Tibial nerve (tissue), 4 donors: ENCODE measurements at places on chromosomes 7 and 10. TPM values are rescaled to one million over a fixed set of nuclear protein-coding genes. Genes with fewer than 3 reads are reported as not detected.

The HOXA9 gene
- 13.0 TPM for total RNA-seq

The ITPRID1 gene
- total RNA-seq: not detected

The CYP2C19 gene
- not detected for total RNA-seq

DNA sequence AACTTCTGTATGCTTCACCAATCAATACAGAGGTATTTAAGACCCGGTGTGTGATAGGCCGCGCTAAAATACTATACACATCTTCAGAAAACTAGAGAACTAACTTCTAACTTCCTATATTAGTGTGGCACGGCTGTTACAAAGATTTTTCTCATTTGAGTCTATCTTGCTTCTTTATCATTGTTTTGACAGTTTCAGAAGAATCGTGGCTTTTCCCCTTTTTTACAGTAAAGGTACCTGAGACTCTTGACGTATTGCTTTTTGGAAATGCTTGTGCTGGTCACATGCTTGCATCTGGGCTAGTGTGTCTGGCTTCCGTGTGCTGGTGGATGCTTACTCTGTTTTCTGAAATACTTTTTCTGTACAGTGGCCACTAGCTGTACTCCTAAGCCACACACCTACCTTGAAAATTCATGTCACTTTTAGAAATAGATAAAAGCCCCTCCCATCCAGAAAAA, 12.7 kb downstream of the IKZF1 start:
- DNase-seq: no peak
- no peak overlapping the region for H3K27ac ChIP-seq
- peaks cover 6% of the 10 kb centered on the region for H3K4me1 ChIP-seq
- H3K36me3 ChIP-seq: no peaks in the 10 kb centered on the region

DNA sequence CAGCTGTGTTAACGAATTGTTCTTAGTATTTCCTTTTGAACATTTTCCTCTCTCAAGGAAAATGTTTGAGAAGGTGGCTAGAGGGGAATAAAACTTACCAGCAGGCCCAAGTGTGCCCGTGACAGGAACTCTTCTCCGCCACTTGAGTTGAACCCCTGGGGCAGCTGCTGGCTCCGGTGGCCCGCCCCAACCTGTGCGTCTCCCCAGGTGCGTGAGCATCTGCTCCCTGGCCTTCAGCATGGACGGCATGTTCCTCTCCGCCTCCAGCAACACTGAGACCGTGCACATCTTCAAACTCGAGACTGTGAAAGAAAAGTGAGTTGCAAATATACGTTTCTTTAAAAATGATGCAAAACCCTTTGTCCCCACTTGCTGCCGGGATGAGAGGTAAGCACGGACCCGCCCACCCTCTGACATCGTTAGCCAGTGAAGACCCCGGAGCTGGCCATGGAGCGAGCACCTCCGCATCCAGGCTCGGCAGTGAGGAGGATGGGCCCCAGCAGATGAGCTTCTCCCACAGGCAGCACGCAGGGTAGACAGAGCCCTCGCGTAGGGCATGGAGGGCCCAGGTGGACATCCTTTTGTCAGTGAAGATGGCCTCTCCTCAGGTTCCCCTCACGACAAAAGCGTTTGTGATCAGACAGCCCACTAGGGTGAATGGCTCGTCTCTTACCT, 35.7 kb downstream of the WIPI2 start:
- H3K4me1 ChIP-seq: no peaks in the 10 kb centered on the region
- peaks cover 5% of the 10 kb centered on the region for H3K36me3 ChIP-seq
- no peak overlapping the region for H3K27ac ChIP-seq
- no peak for DNase-seq
- no peak overlapping the region for H3K4me3 ChIP-seq

DNA sequence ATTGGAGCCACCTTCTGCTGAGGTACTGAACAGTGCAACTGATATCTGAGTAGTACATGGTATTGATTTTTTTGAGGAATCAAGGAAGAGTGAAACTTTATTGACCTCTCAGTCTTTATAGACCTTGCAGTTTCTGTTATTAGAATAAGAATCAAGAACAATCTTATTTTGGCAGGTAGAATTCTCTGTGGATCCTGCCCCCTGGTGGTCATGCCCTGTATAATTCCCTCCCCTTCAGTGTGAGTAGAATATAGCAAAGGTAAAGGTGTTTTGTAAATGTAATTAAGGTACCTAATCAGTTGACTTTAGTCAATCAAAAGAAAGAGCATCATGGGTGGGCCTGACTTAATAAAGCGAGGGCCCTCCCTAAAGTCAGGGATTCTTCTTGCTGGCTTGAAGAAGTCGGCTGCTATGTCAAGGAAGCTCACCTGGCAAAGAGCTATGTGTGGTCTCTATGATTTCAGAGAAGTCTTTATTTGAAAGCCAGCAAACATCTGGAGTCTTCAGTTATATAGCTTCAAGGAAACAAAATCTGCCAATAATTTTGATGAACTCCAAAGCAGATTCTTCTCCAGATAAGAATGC, 142.8 kb downstream of the LSM5 start:
- peak; percentile 51 for DNase-seq
- H3K27me3 ChIP-seq: no peaks in the 10 kb centered on the region
- no peak overlapping the region for H3K27ac ChIP-seq
- H3K4me3 ChIP-seq: no peak overlapping the region
- H3K36me3 ChIP-seq: no peaks in the 10 kb centered on the region
- no peaks in the 10 kb centered on the region for H3K4me1 ChIP-seq

The CTTNBP2 gene
- 12.9 TPM for total RNA-seq
